ENCODE measurements at places on chromosomes 3 and 15. TPM values are rescaled to one million over a fixed set of nuclear protein-coding genes. Genes with fewer than 3 reads are reported as not detected.

SIDT1 gene
- 1.3 TPM for total RNA-seq

TM4SF18 gene
- not detected for total RNA-seq

PP2D1 gene
- not detected for total RNA-seq

CPN2 gene
- not detected for total RNA-seq

GATM gene
- 1.3 TPM for total RNA-seq

SNAP23 gene
- 58.2 TPM for total RNA-seq

VEPH1 gene
- 1.3 TPM for total RNA-seq

ECT2 gene
- 11.4 TPM for total RNA-seq

CCR9 gene
- not detected for total RNA-seq

GCNT3 gene
- 37.5 TPM for total RNA-seq

TTLL13 gene
- under 0.01 TPM for total RNA-seq

CCDC9B gene
- total RNA-seq = 12.1 TPM

IGDCC3 gene
- total RNA-seq = not detected

LINGO1 gene
- total RNA-seq = not detected

TERC gene
- total RNA-seq = 118 TPM

SCN11A gene
- not detected for total RNA-seq

ZNF385D gene
- total RNA-seq = under 0.01 TPM

CLDN16 gene
- 0.26 TPM for total RNA-seq

CYP1A1 gene
- total RNA-seq = 0.26 TPM

NGRN gene
- 99.1 TPM for total RNA-seq

CHDH gene
- total RNA-seq = under 0.01 TPM

CHL1 gene
- total RNA-seq = 0.26 TPM

CACNA2D2 gene
- total RNA-seq = not detected

SCG5 gene
- 11.8 TPM for total RNA-seq

AHSG gene
- not detected for total RNA-seq

RPUSD3 gene
- total RNA-seq = 34.5 TPM

HGD gene
- total RNA-seq = 0.38 TPM

SLC15A2 gene
- 2.8 TPM for total RNA-seq

ZNF660 gene
- total RNA-seq = 0.26 TPM
